NCI-H146 (cell line): ENCODE measurements at places on chromosomes 6 and 20.

DNA sequence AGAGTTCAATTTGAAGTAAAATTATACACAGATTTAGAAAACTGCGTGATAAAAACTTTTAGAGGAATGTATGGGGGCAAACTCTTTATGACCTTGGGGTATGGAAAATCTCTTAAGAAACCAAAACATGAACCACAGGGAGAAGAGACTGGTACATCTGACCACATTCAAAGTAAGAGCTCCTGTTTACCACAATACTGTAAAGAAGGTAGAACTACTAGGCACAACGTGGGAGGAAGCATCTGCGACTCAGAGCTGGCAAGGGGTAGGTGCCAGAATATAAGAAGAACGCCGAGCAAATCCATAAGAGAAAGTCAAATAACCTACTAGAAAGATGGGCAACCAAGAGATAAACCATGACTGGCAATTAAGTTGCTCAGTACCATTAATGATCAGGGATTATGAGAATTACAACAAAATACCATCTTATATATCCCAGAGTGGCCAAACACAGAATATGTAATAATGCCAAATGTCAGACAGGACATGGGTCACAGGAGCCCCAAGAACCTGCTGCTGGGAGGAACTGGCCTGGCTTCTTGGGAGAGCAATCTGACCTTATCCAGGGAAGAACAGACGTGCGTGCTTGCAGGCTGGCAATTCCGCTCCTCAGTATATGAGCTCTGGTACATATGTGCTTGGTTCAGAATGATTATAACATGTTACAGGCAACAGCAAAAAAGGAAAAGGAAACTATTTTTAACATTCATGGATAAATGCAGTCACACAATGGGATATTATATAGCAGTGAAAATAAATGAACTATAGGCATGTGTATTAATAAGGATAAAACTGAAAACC is 50.2 kb downstream of the INSM1 start:
- DNase-seq: no peak

DNA sequence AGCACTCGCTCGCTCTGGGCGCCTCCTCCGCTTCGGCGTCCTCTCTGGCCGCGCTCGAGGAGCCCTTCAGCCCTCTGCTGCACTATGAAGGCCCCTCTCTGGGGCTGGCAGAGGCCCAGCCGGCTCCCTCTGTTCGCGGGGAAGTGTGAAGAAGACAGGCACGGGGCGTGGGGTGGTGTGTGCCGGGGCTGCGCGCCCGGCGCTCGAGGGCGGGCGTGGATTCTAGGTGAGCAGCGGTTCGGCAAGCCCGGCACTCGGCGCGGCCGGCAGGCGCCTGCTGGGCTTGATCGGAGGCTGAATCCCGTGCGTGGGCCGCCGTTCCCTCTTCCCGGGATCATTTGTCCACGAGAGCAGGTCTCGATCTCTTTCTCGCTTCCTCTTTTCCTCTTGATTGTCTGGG is 153.0 kb downstream of the SLC35B3 start:
- DNase-seq: no peak

DNA sequence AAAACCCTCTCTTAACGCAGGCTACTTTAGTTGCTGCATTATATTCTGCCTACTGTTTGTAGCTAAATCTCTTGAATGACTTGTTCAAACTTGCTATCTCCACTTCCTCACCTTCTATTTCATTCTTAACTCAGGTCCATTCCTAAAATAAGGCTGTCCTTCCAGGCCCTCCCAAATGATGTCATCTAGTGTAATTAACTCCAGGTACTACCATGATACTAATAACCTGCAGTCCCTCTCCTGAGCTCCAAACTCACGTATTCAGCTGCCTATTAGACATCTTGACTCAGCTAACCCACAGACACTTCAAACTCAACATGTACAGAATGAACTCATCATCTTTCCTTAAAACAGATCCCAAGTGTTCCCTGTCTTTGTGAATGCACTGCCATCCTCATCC is 10.5 kb upstream of the TOP1 start:
- DNase-seq: no peak

- DNase-seq: peak; percentile 88
These were observed 416 bp downstream of the PTPRK start for GRCh38 chr6:128519931-128520435.

DNA sequence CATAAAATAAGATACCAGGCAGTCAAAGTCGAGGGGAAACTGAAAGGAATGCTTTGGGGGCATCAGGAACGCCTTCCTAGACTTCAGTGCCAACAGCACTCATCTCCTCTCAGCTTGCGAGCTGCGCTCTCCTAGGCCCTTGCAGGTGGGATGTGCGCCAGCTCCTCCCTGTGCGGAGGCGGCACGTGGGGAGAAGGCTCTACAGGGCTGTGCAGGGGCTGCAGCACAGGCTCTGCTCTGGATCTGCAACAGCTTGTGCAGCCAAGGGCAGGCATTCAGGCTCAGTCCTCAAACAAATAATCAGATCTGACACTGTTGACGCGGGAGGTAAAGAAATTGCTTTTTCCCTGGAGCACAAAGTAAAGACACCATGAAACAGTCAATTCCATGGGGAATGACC is 144.8 kb downstream of the TTLL2 start:
- DNase-seq: no peak

DNA sequence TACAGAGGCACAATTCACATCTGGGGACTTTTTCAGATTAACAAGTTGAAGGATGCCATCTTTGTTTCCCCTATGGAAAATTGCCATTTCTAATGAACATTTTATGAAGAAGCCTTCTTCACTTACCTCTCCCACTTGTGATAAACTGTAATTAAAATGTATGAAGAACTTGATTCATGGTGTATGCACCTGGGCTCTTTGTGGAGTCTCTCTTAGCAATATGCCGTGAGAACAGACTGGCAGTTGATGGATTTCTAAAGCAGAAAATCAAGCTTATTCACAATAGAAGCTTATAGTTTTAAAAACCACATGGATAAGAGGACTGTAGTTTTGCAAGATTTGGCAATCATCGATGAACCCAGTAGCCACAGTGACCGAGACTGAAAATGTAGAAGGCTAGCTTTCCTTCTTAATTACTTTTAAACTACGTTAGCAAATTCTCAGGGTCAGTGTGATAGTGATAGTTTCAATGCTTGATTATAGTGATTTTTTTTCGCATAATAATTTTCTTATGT is 270.6 kb downstream of the PRL start:
- DNase-seq: no peak

DNA sequence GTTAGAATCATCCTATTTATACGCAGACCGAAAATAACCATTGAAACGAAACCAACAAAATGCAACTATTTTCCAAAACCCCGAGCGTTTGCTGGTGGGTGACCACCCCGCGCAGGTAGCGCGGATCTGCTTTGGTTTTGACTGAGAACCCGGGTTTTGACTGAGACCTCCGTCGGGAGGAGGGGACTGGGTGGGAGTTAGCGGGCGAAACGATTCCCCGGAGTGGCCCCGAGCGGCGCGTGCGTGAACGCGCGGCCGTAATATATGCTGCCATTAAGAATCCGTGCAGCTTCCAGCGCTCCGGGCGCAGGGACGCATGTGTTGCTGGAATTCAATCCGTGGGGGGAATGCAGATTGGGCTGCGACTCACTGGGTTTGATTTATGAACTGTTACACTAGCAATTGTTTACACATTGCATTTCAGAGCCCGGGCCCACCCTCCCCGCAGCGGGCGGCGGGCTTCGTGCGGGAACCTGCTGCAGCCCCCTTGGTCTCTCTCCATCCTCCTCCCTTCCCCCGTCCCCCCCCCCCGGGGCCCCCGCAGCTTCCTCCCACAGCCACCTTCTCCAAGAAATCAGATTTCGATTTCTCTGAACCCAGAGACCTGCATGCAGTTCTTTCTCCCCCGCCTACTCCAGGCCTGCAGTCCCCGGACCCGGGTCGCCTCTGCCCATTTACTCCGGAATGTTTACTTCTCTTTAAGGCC is 9.9 kb downstream of the NRN1 start:
- DNase-seq: no peak

- no peak for DNase-seq
These were observed 31.5 kb upstream of the COL10A1 start for GRCh38 chr6:116157391-116157790.

DNA sequence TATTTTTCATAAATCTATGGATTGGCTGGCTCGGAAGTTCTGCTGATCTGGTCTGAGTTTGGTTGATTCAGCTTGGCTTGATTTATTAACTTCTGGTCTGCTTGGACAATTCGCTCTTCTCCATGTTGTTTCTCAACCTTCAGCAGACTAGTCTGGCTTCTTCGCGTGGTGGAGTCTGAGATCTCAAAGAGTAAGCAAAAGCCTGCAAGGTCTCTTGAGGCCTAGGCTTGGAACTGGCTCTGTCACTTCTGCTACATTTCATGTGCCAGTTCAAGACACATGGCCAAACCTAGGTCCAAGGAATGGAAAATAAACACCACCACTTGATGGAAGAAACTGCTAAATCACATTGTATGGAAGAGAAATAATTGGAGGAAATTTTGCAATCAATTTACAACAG is 115.1 kb upstream of the JAG1 start:
- no peak for DNase-seq

DNA sequence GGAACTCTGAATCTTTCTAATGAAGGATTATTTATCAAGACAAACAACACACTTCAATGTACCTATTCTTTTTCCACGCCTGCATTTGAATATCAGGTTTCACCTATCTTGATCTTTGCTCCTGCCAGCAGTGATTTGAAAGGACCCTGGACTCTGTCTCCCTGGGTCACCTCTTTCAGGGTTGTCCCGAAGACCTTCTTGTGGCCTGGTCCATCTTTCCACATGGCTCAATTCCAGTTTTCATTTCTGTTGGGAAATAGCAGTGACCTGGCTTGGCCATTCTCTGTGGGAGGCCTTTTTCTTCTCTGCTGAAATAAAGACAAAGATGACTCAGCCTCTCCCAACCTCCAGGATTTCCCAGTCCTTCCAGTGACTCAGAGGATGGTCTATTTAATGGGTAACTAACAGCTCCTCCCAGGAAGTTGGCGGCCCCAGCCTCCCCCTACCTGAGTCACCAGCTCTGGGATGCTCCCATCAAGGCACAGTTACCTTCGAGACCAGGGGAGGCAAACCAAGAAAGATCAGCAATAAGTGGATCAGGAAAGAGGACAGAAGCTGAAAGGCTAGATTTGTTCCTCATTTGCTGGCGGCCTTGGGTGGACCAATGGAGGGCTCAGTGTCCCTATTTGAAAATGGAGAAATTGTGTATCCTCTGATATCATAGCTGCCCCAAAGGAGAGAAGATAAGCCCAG is 120.2 kb upstream of the RNF24 start:
- no peak for DNase-seq

DNA sequence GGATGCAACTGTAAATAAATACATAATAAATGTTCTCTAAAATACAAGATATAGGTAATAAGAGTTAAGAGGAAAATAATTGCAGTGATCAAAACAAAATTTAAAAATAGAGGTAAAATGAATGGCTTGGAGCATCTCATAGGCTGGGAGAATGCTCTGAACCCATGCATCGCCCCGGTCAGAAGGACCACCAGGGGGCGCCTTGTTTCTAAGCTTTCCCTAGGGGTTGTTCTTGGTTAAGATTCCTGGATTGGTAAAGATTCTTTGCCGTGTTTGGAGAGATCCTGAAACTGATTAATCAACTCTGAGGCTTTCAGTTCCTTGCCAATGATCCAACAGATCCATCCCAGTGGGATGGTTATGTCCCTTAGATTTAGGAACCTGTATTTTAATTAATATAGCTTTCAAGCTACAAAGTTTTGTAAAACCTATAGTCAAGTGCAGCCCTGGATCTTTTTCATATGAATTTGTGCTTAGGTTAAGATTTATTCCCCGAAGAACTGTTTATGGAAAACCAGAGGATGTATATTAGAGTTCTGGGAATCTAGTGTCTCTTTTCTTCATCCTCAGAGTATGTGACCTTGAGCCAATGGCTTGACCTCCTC is 45.3 kb upstream of the PRELID3B start:
- DNase-seq: peak; percentile 68

- no peak for DNase-seq
These were observed 338.2 kb upstream of the ZFP64 start for GRCh38 chr20:52529826-52530225.

DNA sequence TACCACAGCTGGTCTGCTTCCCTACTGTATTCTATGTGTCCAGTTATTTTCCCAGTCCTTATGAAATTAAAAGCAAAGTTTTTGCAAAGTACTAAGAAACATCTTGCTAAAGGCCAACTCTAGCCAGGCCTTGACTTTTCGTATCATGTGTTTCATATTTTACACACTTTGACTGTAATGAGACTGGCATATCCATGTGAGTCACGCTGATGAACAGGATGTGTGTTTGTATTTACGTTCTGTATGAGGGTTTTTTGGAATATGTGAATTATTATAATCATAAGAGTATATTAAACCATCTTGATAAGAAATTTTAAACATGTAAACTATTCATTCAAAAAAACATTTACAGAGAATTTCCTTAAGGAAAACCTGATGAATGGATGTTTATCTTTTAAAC is 59.7 kb downstream of the EYA4 start:
- DNase-seq: no peak

GRCh38 chr6:153301602-153302001 is 170.5 kb upstream of the RGS17 start:
- peak; percentile 20 for DNase-seq

- DNase-seq: no peak
These were observed 24.6 kb downstream of the DST start for GRCh38 chr6:56618050-56618449.

GRCh38 chr20:20095114-20095872 is 43.0 kb downstream of the CFAP61 start:
- no peak for DNase-seq

DNA sequence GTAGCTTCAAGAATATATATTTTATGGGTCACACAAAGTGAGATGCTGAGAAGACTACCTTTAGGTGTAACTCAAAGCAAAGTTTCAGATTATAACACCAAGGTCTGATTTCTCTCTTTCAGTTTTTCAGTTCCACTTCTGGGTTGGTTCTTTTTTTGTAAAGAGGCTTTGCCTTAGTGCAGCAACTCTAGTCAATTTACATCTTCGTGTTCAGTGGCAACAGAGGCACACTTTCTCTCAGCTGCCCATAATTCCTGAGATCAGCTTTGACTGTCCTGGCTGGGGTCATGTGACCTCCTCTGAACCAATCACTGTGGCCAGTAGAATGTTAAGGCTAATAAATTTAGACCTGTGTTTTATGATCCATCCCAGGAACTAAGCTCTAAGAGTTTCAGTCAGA is 120.2 kb downstream of the TINAG start:
- no peak for DNase-seq

- DNase-seq: no peak
These were observed 51.7 kb downstream of the PDE10A start for GRCh38 chr6:165611294-165611693.
